Skeletal muscle tissue (tissue), 5 donors: ENCODE measurements at places on chromosomes 5 and 9. TPM values are rescaled to one million over a fixed set of nuclear protein-coding genes. Genes with fewer than 3 reads are reported as not detected.

The SEMA5A gene
- total RNA-seq = 25.1 TPM

The IQGAP2 gene
- 11.5 TPM for total RNA-seq

The CATSPER3 gene
- total RNA-seq = 0.52 TPM

The PCDHA10 gene
- total RNA-seq = under 0.01 TPM

The PKD2L2 gene
- 2.6 TPM for total RNA-seq

The LHX6 gene
- total RNA-seq = 2.1 TPM

The TTC1 gene
- total RNA-seq = 25.6 TPM

The AGTPBP1 gene
- 37.6 TPM for total RNA-seq

The SKIC3 gene
- 86.1 TPM for total RNA-seq

The ACSL6 gene
- 3.1 TPM for total RNA-seq

The GCNT1 gene
- total RNA-seq = 3.7 TPM

The PDCD1LG2 gene
- 3.7 TPM for total RNA-seq

The FBN2 gene
- 86.1 TPM for total RNA-seq

The ZNF474 gene
- 2.6 TPM for total RNA-seq

The PCDH1 gene
- 20.9 TPM for total RNA-seq

The ADAMTS2 gene
- total RNA-seq = 29.7 TPM

The RANBP3L gene
- 0.52 TPM for total RNA-seq

The TLR4 gene
- 8.9 TPM for total RNA-seq

The GRXCR2 gene
- total RNA-seq = not detected

The PHYHD1 gene
- total RNA-seq = 17.7 TPM

The CTNND2 gene
- 0.52 TPM for total RNA-seq

The PROB1 gene
- 23.5 TPM for total RNA-seq

The SLC46A2 gene
- total RNA-seq = under 0.01 TPM

The C5 gene
- 9.9 TPM for total RNA-seq

The TNFSF8 gene
- total RNA-seq = 1.0 TPM

The TAF11L10 gene
- not detected for total RNA-seq

The AJM1 gene
- total RNA-seq = 0.52 TPM

The SOHLH1 gene
- total RNA-seq = under 0.01 TPM

The ZMYND19 gene
- 13.0 TPM for total RNA-seq

The AK8 gene
- 0.52 TPM for total RNA-seq

The SLF1 gene
- 10.4 TPM for total RNA-seq

The GNG10 gene
- 20.9 TPM for total RNA-seq

The CXCL14 gene
- total RNA-seq = 19.8 TPM

The SPINK7 gene
- not detected for total RNA-seq

The IL3 gene
- total RNA-seq = not detected

The GBGT1 gene
- total RNA-seq = 2.6 TPM

The SPTAN1 gene
- total RNA-seq = 368 TPM

The IFNA21 gene
- total RNA-seq = not detected
